HCT116 (cell line): ENCODE measurements at places on chromosomes 11 and 22. TPM values are rescaled to one million over a fixed set of nuclear protein-coding genes. Genes with fewer than 3 reads are reported as not detected.

DNA sequence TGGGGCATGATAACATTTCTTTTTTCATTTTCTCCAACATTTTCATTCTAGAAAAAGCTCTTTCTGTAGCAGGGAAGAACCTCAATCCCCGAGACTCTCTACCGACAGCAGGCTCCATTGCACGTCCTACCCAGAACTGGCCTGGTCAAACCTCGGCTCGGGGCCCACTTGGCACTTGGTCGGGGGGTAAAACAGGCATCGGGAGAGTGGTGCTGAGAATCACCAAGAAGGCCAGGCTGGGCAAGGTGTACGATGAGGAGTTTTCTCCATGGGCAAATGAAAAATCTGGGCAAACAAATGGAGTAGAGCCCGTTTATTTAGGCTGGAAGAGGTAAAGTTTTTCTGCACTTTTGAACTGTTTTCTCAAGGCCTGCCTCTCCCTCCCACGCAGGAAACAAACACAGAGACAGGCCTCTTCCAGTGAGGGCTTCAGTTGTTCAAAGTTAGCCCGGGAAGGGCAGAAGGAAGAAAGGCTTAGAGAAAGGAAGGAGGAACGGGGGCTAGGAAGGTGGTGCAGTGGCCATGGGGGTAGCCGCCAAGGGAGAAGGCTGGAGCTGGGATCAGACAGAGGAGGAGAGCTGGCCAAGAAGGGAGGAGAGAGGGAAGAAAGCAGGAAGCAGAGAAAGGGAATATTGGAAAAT is 87.6 kb downstream of the ETS1 start:
- no peaks in the 10 kb centered on the region for H3K27me3 ChIP-seq
- DNase-seq, result no peak
- no peaks in the 10 kb centered on the region for H3K36me3 ChIP-seq
- H3K27ac ChIP-seq, result no peak overlapping the region
- H3K4me3 ChIP-seq, result no peak overlapping the region

DNA sequence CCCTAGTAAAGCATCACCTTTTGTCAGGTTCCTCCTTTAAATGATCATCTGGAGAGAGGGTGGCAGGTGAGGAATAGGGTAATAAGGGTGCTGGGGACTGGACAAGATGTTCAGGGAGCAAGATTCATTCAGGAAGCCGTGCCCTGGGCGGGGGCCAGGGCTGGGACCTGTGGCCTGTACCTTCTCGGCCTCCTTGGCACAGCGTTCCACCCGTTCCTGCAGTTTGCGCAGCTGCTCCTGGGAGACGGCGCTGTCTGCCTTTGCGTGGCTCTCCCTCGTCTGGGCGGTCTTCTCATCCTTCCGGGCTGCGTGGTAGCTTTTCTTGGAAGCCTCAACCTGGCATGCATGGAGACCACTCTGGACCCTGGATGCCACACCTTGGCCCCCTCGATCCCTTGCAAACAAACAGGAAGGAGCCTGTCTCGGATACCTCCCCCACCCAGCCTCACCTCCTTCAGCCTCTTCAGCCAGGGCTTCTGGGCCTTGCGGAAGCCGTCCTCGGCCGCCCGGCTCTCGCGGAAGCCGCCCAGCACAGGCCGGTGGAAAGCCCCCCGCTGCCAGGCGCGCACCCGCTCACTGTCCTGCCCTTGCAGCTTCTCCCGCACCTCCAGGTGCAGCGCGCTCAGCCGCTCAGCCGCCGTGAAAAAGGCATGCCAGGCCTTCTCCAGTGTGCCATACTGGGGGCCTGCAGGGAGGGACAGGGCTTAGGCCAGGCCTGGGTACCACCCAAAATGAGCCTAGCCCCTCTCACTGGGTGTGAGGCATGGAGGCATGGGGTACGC is 3.5 kb upstream of the ARFGAP2 start:
- DNase-seq, result no peak
- peaks cover 31% of the 10 kb centered on the region for H3K4me1 ChIP-seq
- H3K36me3 ChIP-seq, result no peaks in the 10 kb centered on the region
- no peak overlapping the region for H3K4me3 ChIP-seq
- no peak overlapping the region for H3K27ac ChIP-seq
- H3K27me3 ChIP-seq, result no peaks in the 10 kb centered on the region

DNA sequence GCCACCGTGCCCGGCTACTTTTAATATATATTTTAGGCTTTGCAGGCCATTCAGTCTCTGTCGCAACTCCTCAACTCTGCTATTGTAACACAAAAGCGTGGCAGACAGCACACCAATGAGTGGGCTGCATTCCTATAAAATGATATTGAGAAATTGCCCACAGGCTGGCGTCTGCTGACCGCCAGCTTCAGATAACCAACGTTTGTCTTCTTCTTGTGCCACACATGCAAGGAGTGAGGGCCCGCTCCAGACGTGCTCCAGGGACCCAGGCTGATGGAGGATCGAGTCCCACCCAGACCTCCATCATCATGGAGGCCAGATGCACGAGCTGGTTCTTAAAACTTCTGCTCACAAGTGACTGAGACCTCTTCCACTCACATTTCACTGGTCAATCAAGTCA is 35.4 kb upstream of the LINC01488 start:
- H3K4me1 ChIP-seq, result peaks cover 33% of the 10 kb centered on the region
- no peak overlapping the region for H3K4me3 ChIP-seq
- H3K27me3 ChIP-seq, result no peaks in the 10 kb centered on the region
- DNase-seq, result no peak

Gene PHETA2
- total RNA-seq, result 0.22 TPM

GRCh38 chr11:84590106-84590505 is 1037.0 kb downstream of the DLG2 start:
- no peaks in the 10 kb centered on the region for H3K27me3 ChIP-seq
- no peak for DNase-seq
- no peaks in the 10 kb centered on the region for H3K4me1 ChIP-seq
- H3K4me3 ChIP-seq, result no peak overlapping the region
- no peaks in the 10 kb centered on the region for H3K36me3 ChIP-seq
- H3K27ac ChIP-seq, result no peak overlapping the region

DNA sequence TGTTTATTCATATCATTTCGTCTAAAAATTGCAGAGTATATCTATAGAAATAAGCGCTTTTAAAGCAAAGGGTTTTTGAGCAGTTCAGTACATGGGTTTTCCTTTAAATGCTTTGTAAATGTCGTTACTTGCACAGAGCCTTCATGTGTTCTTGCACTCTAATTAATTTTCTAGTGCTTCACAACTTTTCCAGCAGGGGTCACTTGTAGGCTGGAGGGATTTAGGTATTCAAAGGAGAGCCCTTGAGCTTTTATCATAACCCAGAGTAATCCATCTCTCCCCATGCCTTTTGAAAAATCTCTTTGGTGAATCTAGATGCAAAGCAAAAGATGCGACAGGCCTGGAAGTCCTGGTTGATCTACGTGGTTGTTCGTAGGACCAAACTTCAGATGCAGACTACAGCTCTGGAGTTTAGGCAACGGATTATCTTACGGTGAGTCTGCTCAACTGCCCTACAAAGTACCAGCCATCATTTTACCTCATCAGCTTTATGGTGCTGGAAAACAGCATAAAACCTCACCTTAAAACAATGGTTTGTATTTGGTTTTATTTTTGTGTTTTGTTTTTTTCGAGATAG is 60.4 kb downstream of the SFI1 start:
- no peak overlapping the region for H3K27ac ChIP-seq
- peak; percentile 6 for DNase-seq
- no peak overlapping the region for H3K4me3 ChIP-seq
- no peaks in the 10 kb centered on the region; the same call in 1 of the 2 replicates for H3K36me3 ChIP-seq

Gene JRKL
- total RNA-seq, result 6.7 TPM

- H3K27me3 ChIP-seq, result no peaks in the 10 kb centered on the region
- H3K4me1 ChIP-seq, result peaks cover 17% of the 10 kb centered on the region
- peak within 1 kb of the TSS; percentile 63 for H3K27ac ChIP-seq
Observed at GRCh38 chr22:37953437-37954179, at the start of the genes C22orf23 and POLR2F. Gene C22orf23, minus strand, starts transcription at chr22:37953601. Its CDS starts 452 bp downstream, at chr22:37953149. Gene POLR2F, plus strand, starts transcription at chr22:37953699. Its CDS starts 89 bp downstream, at chr22:37953788.
